ENCODE measurements at places on chromosomes 3 and 15. TPM values are rescaled to one million over a fixed set of nuclear protein-coding genes. Genes with fewer than 3 reads are reported as not detected.

FAM43A gene
- polyA plus RNA-seq: 8.8 TPM

BLM gene
- 17.3 TPM for polyA plus RNA-seq

- DNase-seq: no peak
Measured at GRCh38 chr3:162111861-162112260, 615.3 kb downstream of the OTOL1 start.

- no peak for DNase-seq
Measured at GRCh38 chr3:49872801-49873281, 3.1 kb upstream of the CAMKV start.

GRCh38 chr15:70508561-70509281 lies 254.6 kb downstream of the UACA start:
- DNase-seq: no peak

DNA sequence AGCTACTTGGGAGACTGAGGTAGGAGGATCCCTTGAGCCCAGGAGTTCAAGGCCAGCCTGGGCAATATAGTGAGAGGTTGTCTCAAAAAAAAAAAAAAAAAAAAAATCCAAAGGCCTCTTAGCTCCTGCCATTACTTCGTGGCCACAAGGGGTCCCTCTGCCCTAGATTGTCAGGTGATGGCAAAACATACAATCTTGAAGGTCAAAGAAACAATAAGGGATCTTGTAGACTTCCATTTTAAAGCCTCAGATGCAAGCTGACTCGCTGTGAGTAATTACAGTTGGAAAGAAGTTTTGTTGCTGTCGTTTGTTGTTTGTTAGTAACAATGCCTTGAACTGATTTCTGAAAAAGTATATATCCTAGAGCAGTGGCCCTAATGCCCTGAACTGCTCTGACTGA lies 55.9 kb upstream of the PLCL2 start:
- DNase-seq: peak; percentile 53

DNA sequence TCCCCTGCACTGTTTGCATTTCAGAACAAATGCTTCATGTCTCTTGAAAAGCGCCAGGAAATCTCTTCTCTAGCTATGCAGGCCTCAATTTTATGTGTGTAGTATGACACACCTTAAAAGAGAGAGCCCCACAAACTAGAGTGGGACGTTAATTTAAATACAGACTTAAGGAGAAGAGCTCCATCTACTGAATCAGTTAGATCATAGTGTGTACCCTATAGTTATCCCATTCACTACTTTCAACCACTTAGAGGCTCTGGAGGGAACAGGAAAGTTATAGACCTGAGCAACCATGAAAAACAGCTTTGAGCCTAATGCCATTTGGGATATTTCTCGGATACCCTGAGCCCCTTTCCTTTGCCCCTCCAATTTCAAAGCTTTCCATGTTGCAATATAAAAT lies 153.7 kb downstream of the TIGIT start:
- DNase-seq: no peak

GRCh38 chr3:150890831-150891230 lies 14.4 kb downstream of the MINDY4B start:
- DNase-seq: no peak

GRCh38 chr3:37256447-37256846 lies 82.1 kb upstream of the LRRFIP2 start:
- no peak for DNase-seq

All from right cardiac atrium (tissue), 5 donors.